ENCODE measurements at places on chromosomes 3 and 15.

DNA sequence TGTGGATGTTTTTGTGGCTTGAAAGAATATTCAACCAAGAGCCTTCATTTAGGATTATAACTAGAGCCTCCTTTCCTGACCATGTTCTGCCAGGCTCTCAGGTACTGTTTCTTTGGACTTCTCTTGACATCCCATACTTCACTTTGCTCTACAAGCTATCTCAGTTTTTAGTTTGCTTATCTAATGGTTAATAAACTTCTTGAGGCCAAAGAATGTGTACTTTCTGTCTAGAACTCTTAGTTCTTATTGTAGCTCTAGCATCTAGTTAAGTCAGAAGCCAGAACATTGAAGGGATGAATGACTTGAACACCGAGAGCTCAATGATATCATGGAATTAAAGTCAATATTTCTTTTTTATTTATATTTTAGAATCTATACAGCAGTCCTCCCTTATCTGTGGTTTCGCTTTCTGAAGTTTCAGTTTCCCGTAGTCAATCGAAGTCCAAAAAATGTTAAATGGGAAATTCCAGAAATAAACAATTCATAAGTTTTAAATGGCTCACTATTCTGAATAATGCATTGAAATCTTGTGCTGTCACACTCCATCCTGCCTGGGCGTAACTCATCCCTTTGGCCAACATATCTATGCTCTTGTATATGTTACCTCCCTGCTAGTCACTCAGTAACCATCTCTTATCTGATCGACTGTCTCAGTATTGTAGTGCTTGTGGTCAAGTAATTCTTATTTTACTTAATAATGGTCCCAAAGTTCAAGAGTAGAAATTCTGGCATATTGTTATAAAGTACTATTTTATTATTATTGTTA lies 368.6 kb upstream of the RBMS3 start:
- no peak for DNase-seq

DNA sequence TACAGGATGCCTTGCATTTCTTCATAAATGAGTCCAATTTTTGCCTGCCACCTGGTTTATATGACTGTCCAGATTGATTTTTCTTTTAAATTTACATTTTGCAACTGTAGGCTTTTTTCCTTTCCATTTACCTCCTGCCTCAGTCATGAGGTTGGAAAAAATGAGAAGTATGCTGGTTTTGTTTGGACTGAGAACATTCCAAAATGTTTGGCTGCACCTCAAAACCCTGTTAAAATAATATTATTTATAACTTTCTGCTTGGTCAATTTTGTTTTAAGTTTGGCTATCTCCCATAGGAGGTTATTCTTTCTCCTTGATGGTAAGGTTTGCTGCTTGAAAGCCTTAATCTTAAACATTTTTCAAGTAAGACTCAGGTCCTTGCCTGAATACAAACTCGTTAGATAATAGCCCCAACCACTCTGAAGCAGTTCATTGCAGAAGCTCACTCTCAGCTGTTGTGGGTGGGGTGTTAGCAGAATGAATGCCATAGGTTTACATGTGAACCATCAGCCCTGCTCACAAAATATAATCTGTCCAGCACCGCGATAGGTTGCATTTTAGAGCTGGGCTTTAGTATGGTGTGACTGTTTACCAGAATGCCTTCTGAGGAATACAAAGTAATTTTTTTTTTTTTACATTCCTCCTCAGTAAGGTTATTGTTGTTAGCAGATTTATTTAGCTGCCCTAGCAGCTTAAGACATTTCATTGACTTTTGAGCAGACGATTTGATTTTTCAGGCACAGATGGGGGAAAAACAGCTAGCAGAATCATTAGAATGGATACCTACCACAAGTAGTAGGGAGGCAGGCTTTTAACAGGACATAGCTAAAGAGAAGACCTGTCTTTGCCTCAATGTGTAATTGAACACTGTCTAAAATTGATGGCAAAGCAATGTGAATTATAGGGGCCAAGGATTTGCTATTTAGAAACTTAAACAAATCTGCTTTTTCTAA lies 630.8 kb upstream of the KCNMB2 start:
- DNase-seq: peak; percentile 56

DNA sequence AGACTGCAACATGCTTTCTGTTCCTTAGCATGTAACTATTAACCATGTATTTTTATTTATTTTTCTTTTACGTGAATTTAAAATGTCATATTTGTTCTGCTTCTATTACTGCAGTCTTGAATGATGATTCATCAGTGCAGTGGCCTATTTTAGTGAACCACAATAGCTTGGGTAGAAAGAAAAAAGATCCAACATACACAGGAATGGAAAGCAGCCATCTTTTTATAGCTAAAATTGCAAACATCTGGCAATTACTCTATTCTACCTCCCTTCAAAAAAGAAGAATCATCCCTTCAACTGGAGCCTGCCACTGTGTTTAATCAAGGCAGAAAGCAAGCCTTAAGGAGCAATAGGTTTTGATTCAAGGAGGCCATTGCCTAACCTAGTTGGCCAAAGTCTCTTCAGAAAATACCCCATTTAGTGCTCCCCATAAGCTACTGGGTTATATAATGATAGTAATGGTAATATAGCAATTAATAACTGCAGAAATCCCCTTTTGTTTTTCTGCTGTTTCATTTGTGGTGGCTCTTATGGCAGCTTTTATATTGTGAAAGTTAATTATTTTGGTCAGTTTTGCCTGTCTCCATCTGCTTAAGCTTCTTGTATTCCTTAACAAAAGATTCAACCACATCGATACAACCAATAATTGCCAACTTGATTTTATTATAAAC lies 267.3 kb downstream of the LPP start:
- peak; percentile 89 for DNase-seq

DNA sequence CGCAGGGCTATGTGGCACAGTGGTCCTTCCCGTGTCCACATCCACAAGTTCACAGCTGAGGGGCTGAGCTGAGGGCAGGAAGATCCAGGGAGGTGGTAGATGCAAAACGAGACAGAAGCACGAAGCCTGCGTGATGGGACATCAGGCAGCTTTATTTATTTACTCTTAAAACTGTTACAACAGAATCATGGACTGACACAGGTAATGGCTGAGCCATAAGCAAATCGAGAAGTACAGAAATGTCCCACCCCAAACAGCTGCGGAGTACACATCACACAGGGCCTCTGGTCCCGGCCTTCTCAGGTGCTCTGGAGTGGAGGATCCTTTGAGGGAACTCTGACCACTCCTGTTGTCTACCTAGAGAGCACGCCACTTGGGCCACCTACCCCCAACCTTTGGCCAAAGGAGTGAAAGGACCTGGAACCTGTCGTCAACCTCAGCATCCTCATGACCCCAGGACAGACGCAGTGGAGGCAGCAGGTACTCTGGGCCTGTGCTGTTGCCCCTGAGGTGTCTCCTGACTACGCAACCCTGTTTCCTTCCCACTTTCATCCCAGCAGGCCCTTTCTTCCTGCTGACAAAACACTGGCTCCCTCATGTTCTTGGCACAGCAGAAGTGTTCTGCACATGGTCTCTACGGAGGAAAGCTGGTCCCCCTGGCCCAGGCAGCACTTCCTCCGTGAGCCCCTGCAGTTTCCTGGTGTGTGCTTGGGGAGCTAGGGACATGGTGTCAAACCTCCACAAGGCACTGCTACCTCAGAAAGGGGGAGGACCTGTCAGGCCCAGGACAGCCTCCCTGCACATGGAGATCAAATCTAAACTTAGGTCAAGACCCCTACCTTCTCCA lies 47.8 kb downstream of the DHX30 start:
- no peak for DNase-seq

- DNase-seq: no peak
Observed at GRCh38 chr3:26515351-26515750, 107.2 kb upstream of the LRRC3B start.

DNA sequence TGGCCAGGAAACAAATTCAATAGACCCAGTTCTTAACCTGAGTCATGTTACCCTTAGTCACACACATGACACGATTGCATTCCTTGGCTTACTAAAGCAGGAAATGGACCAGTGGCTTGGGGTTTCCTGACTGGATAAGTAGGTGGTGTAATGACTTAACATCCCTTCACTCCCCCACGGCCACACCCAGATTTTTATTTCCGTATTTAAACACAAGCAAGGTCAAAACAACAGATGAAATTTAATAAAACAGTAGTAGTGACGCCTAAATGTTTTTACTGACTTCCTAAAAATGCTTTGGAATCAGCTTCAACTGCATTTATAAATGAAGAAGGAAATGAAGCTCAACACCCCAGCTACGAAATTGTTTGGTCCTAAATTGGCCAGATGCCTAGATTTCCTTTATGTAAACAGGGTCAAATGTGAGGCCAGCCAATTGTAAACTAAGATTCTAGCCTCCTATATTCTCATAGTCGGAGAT lies 324.3 kb downstream of the CHST2 start:
- DNase-seq: peak; percentile 99

GRCh38 chr3:173038484-173038871 lies 102.6 kb downstream of the SPATA16 start:
- DNase-seq: no peak

DNA sequence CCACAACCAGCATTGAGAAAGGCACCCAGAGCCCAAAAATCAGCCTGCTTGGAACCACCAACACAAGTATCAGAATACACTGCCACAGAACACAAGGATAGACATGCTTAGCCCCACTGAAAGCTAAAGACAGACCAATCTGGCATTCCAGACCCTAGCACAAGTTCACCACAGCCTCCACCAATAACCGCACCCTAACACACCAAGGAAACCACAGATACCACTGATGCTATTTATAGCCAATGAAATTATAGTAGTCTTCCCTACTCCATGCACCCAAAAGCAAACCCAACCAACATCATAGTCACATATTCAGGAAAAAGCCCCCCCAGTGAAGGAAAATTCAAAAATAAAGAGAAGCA lies 83.9 kb upstream of the STT3B start:
- no peak for DNase-seq

- DNase-seq: peak; percentile 59
Observed at GRCh38 chr15:71629781-71630474, 180.4 kb upstream of the NR2E3 start.

DNA sequence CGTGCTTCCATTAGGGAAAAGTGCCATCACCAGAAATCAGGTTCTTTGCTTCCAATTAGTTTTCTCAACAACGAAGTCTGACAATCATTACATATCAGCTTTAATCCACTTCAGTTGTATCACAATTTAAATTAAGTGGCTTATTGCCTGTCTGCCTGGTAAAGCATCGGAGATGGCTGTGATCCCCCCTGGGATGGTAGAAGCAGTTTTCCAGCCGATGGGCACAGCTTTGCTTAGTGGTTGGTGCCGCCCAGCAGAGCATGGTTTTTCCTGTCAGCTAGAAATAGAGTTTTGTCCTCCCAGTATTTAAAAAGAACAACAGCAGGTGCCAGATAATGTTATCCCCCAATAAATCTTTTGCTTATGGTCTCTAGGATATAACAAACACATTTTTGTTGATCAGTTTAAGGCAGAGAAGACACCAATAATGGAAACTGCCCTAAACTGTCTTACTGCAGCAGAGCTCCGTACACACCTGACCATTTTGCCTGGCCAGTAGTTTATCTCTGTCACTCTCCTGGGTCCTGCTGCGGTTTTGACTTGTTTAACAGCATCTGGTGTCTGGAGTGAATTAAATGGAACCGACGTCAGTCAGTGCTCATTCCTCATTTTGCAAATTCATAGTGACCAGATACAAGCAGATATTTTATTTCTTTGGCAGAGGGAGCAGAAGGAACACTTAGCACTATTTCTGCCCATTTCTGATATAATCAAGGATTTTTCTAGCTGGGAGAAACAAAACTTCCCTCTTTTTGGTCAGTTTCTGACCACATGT lies 79.1 kb downstream of the SLC49A4 start:
- DNase-seq: no peak

- peak; percentile 20 for DNase-seq
Observed at GRCh38 chr3:57446318-57446841, 97.8 kb downstream of the DNAH12 start.

- no peak for DNase-seq
Observed at GRCh38 chr15:22808240-22808639, 21.8 kb downstream of the NIPA1 start.

- DNase-seq: no peak
Observed at GRCh38 chr15:77514641-77515402, 94.1 kb downstream of the HMG20A start.

GRCh38 chr3:69997631-69998307 lies 1.8 kb upstream of the SAMMSON start:
- no peak for DNase-seq

GRCh38 chr3:41033956-41034519 lies 165.3 kb upstream of the CTNNB1 start:
- no peak for DNase-seq

- peak; percentile 81 for DNase-seq
Observed at GRCh38 chr15:48481802-48482201, 150.6 kb downstream of the DUT start.

DNA sequence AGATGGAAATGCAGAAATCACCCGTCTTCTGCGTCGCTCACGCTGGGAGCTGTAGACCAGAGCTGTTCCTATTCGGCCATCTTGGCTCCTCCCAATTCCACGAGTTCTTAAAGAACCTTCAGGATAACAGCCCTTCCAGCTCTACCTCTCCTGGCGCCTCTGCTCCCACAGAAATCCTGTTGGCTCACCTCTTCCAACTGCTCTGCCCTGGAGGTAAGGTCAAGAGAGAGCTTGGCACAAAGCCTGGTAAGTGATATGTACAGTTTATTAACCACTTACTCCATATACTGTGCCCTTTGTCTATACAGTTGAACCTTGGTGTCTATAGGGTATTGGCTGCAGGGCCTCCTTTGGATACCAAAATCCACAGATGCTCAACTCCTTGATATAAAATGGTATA lies 17.8 kb upstream of the FGF12 start:
- DNase-seq: no peak

DNA sequence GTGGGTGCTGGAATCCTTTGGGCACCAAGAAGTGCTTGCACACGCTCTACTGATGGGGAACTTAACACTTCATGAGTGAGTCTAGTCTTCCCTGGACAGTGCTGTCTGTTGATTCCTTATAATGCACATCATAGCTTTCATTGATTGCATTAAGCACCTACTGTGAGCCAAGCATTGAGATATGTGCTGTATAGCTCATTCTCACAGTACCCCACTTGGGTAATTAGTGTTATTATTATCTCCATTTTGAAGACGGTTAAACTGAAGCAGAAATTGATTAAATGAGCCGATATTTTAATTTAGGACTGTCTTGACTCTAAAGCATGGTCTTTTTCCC lies 504 bp upstream of the PDHB start:
- no peak for DNase-seq

DNA sequence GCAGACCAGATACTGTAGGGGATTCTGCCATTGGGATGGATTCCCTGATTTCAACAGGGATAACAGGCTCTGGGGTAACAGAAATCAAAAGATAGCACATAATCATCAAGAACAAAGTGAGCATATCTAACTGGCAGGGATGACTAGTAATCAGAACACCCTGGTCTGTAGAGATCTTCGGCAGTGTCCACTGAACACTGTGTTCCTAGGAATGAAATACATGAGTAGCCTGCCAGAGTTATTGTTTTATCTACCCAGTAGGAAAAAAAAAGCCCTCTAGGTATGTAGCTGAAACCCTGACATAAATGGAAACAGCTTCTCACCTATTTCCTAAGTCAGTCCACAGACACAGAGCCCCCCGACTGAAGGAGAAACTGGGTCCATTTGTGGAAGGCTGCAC lies 340.3 kb upstream of the ZNF385D start:
- no peak for DNase-seq

All from foreskin fibroblast (primary cell).